ENCODE measurements at places on chromosomes 1 and 21.

GRCh38 chr1:161215076-161215475, at the start of gene FCER1G:
FCER1G (plus strand) TSS chr1:161215295; CDS start chr1:161215322, 27 bp downstream.
- DNase-seq, result no peak

GRCh38 chr1:2152954-2153353, 41.6 kb downstream of the FAAP20 start:
- DNase-seq, result no peak

- no peak for DNase-seq
Observed at GRCh38 chr1:25990702-25991395, 7.0 kb downstream of the PAFAH2 start.

DNA sequence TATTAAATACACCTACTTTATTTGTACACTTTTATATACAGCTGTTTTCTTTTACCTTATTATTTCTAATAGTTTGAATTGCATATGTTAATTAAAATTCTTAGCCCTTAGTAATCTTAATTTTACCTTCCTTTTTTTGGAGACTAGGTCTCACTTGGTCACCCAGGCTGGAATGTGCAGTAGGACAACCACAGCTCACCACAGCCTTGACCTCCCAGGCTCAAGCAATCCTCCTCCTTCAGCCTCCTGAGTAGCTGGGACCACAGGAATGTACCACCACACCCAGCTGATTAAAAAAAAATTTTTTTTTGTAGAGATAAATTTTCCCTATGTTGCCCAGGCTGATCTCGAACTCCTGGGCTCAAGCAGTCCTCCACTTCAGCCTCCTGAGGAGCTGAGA, 15.0 kb upstream of the SDC3 start:
- DNase-seq, result no peak

GRCh38 chr1:78690516-78690915, 40.9 kb downstream of the IFI44 start:
- DNase-seq, result no peak

- no peak for DNase-seq
Observed at GRCh38 chr1:205204552-205204951, 7.0 kb downstream of the DSTYK start.

DNA sequence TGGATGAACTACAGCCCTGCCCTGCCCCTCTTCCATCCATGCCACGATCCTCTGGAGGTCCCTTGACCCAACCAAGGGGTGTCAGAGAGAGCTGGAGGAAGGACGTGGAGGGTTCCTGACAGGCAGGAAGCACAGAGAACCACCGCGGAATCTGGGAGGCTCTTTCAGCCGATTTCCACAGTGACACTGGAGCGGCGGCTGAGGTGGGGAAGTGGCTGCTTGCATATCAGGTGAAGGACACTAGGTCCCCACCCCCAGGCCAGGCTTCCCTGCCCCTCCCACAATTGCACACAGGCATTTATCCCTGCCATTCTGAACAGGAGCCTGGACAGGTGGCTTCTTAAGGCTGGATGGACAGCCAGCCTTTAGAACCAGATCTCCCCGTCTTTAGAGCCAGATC, 17.5 kb downstream of the LRRC71 start:
- peak; percentile 82 for DNase-seq

GRCh38 chr21:38796424-38796823, 9.3 kb upstream of the ETS2 start:
- DNase-seq, result no peak

- DNase-seq, result no peak
Observed at GRCh38 chr1:90823686-90824085, 106.6 kb upstream of the BARHL2 start.

DNA sequence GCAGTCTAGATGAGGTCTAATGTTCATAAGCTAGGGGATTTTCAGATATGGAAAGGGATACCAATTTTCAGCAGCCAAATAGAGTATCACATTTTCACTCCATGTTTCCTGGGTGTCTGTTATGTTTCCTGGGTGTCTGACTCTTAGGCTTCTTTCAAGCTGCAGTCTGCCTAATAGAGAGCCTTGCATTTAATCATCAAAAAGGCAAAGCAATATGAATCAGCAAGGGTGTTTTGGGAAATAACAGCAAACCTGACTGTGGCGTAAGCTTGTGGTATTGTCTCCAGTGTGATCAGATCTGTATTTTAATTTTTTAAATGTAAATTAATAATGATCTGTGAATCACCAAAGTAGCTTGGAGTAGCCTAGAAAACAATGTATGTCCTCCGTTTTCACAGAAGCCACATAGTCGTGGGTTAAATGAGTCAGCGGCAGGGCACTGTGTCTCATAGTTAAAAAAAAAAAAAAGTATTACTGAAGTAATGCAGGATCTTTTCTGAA, 10.4 kb downstream of the LGALS8 start:
- DNase-seq, result no peak

GRCh38 chr1:92927870-92928269, 33.4 kb downstream of the DIPK1A start:
- no peak for DNase-seq

GRCh38 chr1:31373897-31374486, 1.1 kb upstream of the FABP3 start:
- no peak for DNase-seq
